Retina (tissue), 1 donor: ENCODE measurements at places on chromosomes 16 and 17.

GRCh38 chr17:73208139-73208827, 15.4 kb downstream of the COG1 start:
- DNase-seq = no peak

- no peak for DNase-seq
These were observed 1.8 kb upstream of the NECAB2 start for GRCh38 chr16:83966153-83966696.

GRCh38 chr16:19071811-19072777, 4.7 kb downstream of the COQ7 start:
- no peak for DNase-seq

DNA sequence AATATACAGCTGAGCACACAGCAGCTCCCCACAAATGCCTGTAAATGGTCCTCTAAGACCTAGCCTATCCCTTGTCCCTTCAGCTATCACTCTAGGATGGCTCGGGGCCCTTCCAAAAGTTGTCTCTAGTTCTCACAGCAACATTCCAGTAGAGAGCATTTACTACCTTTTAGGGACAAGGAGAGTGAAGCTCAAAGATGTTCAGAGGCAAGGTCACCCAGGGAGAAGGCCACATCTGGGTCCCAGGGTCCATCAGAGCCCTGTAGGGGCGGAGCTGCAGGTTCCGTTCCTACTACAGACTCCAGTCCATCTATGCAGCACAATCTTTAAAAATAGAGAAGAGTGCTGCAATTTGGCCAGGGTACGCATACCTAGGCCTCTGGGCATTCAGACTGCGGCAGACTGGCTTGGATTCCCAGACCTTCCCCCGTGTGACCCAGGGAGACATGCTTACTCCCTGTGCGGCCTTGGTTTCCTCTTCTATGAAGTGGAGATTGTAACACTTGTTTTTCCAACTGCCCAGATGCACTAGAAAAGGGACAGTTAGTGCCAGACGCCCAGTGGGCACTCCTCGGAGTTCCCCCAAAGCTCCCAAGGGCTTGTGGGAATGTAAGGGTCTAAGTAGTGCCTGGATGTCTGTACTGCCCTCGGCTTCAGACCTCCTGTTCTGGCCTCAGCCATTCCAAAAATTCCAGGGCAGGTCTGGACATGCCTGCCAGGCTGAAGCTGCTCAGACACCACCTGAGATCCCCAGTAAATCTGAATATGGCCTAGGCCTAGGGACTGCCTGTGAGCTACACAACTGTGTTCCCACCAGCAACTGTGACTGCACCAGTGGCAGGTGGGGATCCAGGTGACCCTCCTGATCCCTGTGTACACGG, 2.5 kb downstream of the SLC12A4 start:
- no peak for DNase-seq

GRCh38 chr16:56349086-56349415, 76.3 kb downstream of the AMFR start:
- no peak for DNase-seq

DNA sequence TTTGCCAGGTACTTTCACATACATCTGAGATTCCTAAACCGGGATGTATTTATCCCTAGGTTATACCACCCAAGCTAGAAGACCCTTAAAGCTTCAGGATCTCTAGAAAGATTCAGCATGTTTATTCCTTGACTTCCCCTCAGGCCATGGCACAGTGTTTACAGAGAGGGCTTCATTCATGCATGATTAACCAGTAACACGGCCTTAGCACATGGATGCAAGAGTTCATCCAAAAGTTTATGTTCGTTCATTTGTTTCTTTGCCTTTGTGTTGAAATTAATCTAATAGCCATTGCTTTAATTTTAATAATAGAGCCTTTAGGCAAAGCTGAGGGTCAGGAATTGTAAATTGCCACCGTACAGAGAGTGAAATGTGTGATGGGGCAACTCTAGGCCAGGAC, 13.8 kb downstream of the PCTP start:
- no peak for DNase-seq

- DNase-seq = no peak
These were observed 497.5 kb upstream of the SALL1 start for GRCh38 chr16:51648526-51648925.

GRCh38 chr16:57752581-57753447, 17.2 kb downstream of the KATNB1 start:
- DNase-seq = no peak

- DNase-seq = no peak
These were observed 1.7 kb downstream of the COPS3 start for GRCh38 chr17:17279316-17279715.

DNA sequence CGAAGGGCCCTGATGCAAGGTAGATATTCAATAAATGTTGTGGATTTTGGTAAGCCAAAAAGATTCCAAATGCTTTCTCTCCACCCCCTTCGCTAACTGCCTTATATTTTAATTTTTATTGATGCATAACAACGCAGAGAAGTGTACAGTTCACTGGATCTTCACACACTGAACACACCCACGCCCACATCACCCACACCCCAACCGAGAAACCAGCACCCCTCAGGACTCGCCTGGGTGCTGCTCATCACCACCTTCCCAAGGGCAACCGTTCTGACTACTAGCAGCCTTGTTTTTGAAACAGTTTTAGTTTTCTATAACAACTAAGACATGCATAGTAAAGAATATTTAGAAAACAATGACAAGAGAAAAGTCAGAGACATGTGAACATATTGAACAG, 9.1 kb upstream of the PLCG2 start:
- DNase-seq = no peak

DNA sequence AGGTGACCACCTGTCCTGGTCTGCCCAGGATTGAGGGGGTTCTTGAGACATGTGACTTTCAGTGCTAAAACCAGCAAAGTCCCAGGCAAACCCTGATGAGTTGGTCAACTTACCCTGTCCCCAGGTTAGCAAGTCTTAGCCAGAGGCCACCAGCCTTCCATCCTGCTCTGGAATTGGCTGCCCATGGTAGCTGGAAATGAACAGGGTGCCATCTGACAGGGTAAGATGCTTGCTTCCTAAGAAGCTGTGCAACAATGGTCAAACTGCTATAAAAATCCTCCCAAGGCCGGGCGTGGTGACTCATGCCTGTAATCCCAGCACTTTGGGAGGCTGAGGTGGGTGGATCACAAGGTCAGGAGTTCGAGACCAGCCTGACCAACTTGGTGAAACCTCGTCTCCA, 22.8 kb upstream of the MTMR4 start:
- no peak for DNase-seq

- no peak for DNase-seq
These were observed 3.5 kb upstream of the RAB37 start for GRCh38 chr17:74733365-74734122.

DNA sequence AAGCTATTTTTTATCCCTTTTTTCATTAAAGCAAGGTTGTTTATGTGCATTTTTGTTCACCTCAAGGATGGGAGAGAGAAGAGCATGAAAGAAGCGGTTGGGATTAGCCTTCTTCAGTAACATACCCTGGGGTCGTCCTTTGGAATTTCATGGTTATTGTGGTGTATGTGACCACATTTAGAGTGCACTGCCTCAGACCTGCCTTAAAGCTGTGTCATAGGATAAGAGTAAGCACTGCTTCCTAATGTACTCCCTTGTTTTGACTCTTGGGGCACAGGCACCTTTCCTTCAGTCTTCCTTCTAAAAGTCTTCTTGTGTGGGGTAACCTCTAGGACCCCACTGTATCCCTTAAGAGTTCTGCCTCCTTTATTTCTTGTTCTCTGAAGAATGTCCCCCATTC, 28.9 kb downstream of the TNRC6A start:
- no peak for DNase-seq

DNA sequence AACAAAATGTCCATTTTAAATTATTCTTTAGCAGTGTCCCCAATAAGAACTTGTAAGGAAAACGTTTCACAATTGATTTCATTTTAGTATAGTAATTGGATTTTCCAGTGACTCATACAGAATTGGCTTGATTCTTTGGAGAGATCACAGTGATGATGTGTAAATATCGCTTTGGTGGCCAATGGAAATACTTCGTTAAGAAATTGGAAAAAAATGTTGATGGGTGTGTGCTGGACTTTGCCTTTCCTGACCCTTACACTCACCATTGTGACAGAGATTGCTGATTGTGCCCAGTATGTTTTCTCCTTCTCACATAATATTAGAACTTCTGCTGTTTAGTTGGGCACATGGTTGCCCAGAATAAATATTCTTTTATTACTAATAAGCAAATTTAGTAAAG, 7.4 kb upstream of the EFCAB13 start:
- no peak for DNase-seq

DNA sequence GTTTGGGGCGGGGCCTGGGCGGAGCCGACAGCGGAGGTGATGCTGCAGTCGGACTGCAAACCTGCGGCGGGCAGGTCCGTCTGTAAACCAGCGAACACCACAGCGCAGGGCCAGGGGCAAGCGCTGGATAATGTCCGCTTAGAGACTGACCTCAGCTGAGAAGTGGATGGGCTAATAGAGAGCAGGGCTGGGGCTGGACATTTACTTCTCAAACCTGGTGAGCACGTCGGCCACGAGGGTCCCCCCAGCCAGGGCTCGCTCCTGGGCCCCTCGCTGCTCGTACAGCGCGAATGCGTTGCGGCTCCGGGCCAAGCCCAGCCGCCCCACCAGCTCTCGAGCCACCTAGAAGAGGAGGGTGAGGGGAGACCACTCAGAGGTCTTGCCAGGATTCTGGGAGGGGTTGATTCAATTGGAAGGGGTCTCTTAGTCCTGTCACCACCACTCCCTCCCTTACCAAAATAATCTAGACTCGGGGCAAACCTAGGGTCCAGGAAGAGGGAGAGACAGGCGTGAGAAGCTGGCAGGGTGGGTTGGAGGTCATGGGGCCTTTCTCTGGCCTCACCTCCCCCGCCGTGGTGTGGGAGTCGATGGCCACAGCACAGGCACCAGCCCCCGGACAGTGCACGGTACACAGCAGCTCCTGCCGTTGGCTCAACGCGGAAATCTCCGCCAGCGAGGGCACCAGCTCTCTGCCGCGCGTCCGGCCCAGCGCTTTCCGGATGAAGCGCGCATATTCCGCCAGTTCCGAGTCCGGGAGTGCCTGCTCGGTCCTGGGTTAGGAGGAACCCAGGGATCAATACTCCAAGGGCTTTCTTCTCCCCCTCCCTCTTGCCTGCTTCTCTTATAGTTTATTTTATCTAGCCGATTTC, 5.8 kb downstream of the PLEKHH3 start:
- DNase-seq = peak; percentile 20

DNA sequence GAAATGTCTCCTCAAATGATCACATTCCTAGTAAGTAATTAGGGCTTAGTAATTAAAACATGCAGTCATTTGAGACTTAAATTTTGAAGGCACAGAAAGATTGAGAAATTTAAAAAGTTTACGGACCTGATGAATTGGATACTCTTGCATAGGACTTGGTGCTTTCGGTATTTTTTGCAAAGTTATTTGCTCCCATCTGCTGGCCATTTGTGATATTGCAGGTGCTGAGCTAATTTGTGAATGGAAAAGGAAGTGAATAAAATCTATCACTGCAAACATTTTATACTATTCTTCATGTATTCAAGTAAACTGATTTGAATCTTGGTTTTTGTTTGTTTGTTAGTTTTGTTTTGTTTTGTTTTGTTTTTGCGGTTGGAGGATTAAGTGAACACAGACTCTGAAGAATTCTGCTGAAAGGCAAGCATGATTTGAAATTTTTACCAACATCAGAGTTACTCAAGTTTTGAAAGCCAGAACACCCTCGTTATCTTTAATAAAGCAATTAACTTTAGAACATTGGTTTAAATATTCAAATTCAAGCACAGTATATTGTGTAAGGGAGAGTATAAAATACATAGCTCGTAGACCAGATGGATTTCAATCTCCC, 689.5 kb upstream of the RBFOX1 start:
- DNase-seq = peak; percentile 75

DNA sequence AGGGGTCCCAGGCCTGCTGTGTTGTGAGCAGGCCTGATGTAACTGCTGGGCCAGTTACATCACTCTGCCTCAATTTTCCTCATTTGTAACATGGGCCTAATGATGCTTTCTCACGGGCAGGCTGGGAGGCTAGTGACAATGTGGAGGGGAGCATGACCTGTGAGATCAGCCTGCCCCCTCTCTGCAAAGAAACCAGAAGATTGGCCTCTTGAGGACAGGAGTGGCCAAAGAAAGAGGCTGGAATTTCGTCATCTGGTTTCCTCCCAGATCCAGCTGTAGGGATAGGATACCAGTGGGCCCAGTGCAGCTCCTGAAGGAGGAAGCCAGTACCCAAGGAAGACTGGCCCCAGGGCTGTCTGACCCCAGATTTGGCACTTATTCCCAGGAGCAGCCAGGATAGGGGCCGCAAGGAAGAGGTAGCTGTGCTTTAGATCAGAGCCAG, 615 bp upstream of the SREBF1 start:
- no peak for DNase-seq

DNA sequence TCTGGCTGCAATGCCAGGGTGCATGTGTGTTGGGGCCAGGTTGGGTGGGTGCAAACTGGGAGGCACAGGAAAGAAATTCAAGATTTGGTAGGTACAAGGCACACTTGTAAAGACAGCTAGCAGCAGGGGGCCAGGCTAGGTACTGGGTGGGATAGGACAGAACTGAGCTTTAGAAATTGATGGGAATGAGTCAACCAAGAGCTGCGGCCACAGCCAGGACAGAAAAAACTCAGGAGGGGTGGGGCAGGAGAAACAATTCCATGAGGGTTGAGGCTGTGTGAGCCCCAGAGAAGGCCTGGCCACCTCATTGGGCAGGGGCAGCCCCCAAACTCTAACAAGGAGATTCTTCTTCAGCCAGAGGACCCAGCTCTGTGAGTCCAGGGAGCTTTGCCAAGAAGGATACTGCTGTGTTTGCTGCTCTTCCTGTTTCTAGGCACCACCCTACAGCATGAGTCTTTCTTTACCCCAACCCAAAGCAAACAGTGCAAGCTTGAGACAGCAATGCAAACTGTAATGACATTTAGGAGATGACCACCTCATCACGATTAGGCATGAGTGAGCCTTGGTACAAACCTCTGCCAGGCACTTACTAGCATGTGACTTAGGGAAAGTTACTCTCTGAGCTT, 21.3 kb upstream of the CCDC182 start:
- no peak for DNase-seq

DNA sequence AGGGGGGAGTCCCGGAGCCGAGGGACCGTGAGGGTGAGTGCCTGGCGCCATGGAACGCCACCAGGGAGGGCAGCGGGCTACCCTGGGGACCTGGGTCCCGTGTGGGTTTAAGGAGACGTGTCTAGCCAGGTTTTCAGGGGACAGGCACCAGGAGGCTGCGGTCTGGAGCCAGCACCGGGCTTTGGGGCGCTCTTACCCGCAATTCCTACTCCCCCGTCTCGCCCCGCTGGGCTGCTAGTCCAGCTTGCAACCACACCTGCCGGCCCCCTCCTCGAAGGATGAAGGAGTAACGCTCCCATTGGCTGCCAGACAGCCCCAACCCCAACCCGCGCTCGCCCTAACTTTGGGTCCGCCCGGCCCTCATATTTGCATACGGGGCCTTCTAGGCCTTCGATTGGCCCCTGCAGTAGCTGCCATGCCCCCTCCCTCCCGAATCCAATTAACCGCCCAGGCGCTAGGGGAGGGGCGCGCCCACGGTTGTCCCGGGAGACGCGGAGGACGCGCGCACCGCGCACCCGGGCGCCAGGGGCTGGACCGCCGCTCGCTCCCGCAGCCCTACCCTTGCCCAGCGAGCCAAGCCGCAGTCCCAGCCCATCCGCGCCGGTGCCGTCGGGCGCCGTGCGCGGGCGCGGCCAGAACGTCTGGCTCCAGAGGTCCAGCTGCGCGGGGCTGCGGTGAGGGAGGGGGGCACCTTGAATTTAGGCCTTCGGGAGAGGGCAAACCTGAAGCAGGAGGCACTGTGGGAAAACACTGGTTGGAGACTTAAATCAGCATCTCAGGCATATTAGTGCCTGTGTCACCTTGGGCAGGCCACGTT, at the start of gene TTLL6:
Gene TTLL6, minus strand, starts transcription at position 456 of the 817 bp plus-strand sequence. Its CDS starts 157 bp downstream, at position 299.
- DNase-seq = peak; percentile 91

- no peak for DNase-seq
These were observed 618 bp downstream of the AANAT start for GRCh38 chr17:76467809-76468633.

- DNase-seq = peak; percentile 69
These were observed 667 bp upstream of the KIF19 start for GRCh38 chr17:74325376-74325742.
